Naive thymus-derived CD8-positive, alpha-beta T cell (primary cell): ENCODE measurements at places on chromosomes 6 and 20. TPM values are rescaled to one million over a fixed set of nuclear protein-coding genes. Genes with fewer than 3 reads are reported as not detected.

GRCh38 chr20:54485631-54486030, 10.2 kb downstream of the DOK5 start:
- DNase-seq: no peak

- DNase-seq: no peak
Measured at GRCh38 chr6:73516514-73517489, 4.0 kb downstream of the EEF1A1 start.

DNA sequence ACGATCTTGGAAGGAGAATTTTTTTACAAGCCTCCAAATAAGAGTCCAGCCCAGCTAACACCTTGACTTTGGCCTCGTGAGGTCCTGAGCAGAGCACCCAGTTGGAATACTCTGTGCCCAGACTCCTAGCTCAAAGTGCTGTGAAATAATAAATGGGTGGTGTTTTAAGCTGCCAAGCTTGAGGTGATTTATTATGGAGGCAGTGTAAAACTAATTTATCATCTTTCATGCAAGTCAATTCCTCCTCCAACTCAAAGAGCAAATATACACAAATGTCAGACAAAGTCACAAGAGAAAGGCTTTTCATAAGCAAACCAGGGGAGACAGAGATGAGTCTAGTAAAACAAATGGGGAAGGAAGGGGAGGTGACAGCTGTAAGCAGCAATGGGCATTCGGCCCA, 12.7 kb downstream of the ABT1 start:
- no peak for DNase-seq

GRCh38 chr6:169955731-169956437, 204.5 kb downstream of the ERMARD start:
- no peak for DNase-seq

DNA sequence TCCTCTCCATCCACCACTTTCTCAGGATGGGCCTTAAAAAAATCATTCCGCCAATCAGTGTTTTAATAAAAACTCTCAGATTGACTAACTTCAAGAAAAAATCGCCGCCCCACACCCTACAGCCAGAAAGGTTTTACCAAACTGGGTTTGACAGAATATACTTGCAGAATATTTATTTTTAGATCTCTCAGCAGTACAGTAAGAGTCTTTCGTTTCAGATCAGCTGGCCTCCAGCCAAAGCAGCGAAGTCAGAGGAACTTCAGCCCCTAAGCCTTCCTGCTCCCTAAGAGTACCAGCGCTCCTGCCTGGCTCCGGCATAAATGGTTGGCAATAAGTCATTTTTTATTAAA, 24.7 kb downstream of the TBC1D7 start:
- DNase-seq: no peak

DNA sequence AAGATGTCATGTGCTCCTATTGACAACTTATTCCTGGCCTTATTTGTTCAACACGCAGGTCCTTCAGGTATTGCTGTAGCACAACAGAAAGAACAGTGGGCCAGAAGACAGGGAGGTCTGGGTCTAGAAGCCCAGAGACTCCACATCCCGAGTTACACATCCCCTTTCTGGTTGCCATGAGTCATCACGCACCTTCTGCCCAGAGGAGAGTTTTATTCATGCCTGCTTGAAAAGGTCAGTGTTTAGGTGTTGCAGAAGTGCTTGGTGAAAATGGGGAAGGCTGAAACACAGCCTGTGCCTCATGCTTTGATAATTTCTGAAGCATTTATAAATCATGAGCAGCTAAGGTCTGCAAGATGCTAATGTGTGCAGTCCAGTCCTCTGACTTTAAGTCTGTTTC, 256.4 kb downstream of the GMPR start:
- no peak for DNase-seq

DNA sequence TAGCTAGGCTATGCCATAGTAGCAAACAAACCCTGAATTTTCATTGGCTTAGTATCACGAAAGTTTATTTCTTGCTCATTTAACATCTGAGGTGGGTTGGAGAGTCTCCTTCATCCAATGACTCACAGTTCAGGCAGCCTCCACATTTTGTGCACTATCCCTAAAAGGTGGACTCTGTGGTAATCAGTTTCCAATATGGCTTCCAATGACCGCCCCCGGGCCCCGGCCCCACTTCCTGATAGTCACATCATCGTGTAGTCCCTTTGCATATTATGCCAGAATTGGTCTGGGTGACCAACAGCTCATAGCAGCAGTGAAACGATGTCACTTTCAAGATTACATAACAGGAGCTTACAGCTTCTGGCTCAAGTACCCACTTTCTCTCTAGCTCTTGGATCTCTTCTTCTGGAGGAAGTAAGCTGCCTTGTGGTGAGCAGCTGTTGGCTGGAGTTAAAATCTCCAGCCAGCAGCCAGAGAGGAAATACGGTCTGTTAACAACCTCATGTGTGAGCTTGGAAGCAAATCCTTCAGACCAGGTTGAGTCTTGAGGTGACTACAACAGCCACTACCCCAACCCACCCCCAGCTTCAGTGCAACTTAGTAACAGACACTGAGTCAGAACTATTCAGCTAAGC, 7.8 kb downstream of the HCRTR2 start:
- no peak for DNase-seq

GRCh38 chr6:33206864-33207551, 1.3 kb upstream of the RING1 start:
- no peak for DNase-seq

DNA sequence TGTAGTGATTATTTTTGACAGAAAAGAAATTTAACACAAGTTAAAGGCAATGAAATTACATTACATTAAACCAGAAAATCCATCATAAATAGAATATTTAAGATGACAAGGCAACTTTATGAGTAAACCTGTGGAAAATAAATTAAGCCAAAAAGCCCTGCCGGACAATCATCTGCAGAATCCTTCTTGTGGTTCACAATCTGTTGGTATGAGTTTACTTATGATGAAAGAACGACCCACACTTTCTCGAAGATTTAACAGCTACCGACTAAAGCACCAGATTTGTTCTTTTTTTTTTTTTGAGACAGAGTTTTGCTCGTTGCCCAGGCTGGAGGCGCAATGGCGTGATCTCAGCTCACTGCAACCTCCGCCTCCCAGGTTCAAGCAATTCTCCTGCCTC, 21.4 kb downstream of the HDAC2 start:
- no peak for DNase-seq

- no peak for DNase-seq
Measured at GRCh38 chr20:60868316-60868891, 383.7 kb upstream of the CDH4 start.

DNA sequence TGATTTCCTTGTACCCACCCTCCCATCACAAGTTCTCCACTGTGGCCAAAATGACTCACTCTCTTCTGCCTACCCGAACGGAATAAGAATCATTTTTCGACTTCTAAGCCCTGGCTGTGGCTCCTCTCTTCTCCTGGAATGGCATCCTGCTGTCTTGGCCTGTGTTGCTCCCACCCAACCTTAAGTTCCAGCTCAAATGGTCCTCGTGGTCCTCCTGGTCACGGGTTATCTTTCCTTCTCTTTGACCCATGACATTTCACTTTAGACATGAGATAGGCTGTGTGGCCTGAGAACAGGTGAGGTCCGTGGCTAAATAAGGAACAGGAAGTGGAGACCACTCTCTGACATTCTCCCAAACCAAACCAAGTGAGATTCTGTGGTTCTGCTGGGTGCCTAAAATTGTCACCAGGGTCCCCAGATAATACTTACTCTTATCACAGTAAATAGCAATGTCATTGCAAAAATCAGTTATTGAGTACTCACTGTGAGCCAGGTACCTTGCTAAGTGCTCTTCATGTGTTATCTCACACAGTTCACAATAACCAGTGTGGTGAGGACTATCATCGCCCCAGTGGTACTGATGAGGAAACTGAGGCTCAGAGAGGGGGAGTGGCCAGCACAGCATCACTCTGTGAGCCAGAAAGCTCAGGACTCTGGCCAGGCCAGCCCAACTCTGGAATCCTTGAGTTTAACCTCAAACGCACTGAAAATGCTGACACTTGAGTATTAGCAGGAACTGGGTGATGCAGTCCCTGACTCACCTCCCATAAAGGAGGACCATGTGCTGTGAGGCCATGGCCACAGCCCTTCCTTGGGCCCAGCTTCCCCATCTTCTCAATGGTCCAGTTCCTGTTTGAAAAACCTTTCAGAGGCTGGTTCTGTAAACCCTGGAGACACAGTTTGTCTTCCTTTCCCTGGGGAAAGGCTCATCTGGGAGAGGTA, 74.8 kb upstream of the SIRPA start:
- DNase-seq: no peak

GRCh38 chr6:118750143-118750542, 98.8 kb upstream of the CEP85L start:
- DNase-seq: no peak

DNA sequence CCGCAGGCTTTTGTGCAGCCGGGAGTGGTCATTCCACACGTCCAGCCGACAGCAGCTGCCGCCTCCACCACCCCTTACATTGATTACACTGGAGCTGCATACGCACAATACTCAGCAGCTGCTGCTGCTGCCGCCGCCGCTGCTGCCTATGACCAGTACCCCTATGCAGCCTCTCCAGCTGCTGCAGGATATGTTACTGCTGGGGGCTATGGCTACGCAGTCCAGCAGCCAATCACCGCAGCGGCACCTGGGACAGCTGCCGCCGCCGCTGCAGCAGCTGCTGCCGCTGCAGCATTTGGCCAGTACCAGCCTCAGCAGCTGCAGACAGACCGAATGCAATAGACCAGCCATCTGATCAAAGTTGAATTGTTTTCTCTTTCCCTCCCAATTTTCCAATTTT, 10.6 kb downstream of the RBM24 start:
- no peak for DNase-seq

GRCh38 chr20:1302685-1303541, 26.0 kb downstream of the SDCBP2 start:
- no peak for DNase-seq

- peak; percentile 76 for DNase-seq
Measured at GRCh38 chr6:37210313-37210968, 40.5 kb downstream of the PIM1 start.

GRCh38 chr20:40506537-40506939, 182.5 kb downstream of the MAFB start:
- no peak for DNase-seq

DNA sequence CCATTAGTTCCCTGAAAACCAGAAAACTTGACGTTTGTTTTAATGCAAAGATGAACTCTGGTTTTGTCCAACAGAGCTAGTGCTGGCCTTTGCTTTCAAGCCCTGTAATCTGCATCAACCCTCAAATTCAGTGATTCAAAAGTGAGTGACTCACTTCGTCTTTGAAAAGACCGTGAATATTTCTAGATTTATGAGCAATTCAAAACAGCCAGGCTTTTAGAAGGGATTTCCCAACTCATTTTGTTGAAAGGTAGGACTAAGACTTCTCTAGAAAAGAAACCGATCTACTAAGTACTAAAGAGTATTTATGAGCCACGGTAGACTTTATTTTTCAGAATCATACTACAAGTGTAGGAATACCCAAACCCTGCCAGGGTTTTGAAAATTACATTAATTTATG, 121.5 kb downstream of the UST start:
- DNase-seq: no peak

GRCh38 chr6:39254999-39255535, 25.8 kb upstream of the KCNK5 start:
- DNase-seq: no peak

GRCh38 chr20:57589728-57590484, 29.0 kb downstream of the PCK1 start:
- peak; percentile 30 for DNase-seq

- DNase-seq: no peak
Measured at GRCh38 chr20:23298155-23298554, 52.4 kb upstream of the NXT1 start.

- DNase-seq: no peak
Measured at GRCh38 chr6:93243231-93243778, 176.1 kb downstream of the EPHA7 start.

DNA sequence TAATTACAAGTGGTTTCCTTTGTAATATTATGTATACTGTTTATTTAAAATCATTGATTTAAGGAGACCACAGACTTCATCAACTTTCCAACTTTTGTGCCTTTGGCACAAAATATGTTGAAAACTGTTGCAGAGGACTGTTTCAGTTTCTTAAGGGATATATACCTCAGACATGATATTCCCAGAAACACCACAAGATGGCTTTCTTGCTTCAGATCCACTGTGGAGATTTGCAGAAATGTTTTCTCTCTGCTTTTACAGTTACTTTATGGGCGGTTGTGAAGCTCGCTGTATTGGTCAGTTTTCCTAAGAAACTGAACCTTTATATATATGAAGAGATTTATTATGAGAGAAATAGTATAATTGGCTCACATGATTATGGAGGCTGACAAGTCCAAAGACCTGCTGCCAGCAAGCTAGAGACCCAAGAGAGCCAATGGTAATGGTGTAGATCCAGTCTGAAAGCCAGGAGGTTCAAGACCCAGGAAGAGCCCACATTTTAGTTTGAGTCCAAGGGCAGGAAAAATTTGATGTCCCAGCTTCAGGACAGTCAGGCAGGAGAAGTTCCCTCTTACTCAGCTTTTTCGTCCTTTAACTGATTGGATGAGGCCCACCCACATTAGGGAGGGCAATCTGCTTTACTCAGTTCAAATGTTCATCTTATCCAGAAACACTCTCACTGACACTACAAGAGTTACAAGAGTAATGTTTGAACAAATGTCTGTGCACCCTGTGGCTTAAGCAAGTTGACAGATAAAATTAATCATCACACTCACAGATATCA, 12.8 kb downstream of the ME1 start:
- DNase-seq: no peak

DNA sequence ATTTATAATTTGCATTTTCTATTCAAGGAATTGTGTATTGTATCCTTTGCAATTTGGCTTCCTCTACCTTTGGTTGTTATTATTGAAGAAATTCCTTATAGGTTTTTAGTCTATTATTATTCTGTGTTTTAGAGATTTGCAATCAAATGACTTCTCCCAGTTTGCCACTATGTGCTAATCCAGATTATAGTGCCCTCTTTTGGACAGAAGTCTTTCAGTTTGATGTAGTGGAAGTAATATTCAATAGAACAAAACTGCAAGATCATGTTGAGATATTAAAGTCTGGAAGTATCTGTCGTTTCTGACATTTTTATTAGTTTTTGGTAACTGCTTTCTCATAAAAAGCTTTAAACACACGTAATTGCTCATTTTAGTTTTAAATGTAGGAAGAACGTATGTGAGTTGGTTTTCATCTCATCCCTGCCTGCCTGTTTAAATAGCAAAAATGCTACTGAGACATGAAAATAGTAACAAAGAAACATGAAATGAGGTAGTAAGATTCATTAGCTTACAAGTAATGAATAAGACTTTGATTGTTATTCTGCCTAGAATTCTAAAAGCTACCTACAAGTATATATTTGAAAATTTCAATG, 72.8 kb downstream of the RTN4IP1 start:
- DNase-seq: no peak

TRAPPC3L gene
- total RNA-seq: not detected

BPI gene
- total RNA-seq: not detected

SFTA2 gene
- total RNA-seq: not detected

KCNG1 gene
- 2.3 TPM for total RNA-seq

COX4I2 gene
- total RNA-seq: not detected

ATP6V1G2 gene
- total RNA-seq: 7.9 TPM

GLP1R gene
- not detected for total RNA-seq

GPR63 gene
- 0.11 TPM for total RNA-seq

SIRPB1 gene
- 13.3 TPM for total RNA-seq
